ENCODE measurements at places on chromosomes 3 and 15. TPM values are rescaled to one million over a fixed set of nuclear protein-coding genes. Genes with fewer than 3 reads are reported as not detected.

CSPG5 gene
- 0.22 TPM for total RNA-seq

KNG1 gene
- total RNA-seq = 0.43 TPM

TMF1 gene
- total RNA-seq = 16.6 TPM

CHDH gene
- 9.3 TPM for total RNA-seq

TRIP4 gene
- total RNA-seq = 13.1 TPM
